Upper lobe of left lung (tissue), 6 donors: ENCODE measurements at places on chromosomes 4 and X.

GRCh38 chr4:181933471-181933870, 309.7 kb upstream of the TENM3 start:
- no peak for DNase-seq

GRCh38 chr4:97027728-97028410, 1115.4 kb downstream of the STPG2 start:
- DNase-seq, result no peak

- no peak for DNase-seq
Observed at GRCh38 chr4:140099983-140100382, 54.0 kb downstream of the MAML3 start.

GRCh38 chr4:170526471-170526870, 436.7 kb upstream of the AADAT start:
- DNase-seq, result no peak

GRCh38 chr4:144449611-144450010, 196.3 kb upstream of the HHIP start:
- no peak for DNase-seq

DNA sequence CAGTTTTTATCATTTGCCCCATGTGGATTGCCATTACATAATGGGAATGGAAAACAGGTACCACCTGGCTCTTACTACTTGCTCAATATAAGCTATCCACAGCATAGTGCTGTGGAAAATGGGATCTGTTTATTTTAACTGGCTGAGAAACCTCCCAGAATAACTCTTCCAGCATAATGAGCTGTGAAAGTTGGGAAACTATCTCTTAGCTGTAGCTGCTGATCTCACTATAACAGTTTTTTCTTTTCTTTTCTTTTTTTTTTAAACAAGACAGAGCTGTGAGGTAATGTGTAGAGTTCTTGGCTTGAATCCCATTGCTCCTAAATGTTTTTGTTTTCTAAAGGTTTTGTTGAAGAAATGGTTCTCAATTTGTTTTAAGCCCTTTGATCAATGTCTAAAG, 988.3 kb downstream of the PCDH19 start:
- DNase-seq, result no peak

GRCh38 chrX:20132666-20133065, 9.0 kb downstream of the EIF1AX start:
- no peak for DNase-seq

DNA sequence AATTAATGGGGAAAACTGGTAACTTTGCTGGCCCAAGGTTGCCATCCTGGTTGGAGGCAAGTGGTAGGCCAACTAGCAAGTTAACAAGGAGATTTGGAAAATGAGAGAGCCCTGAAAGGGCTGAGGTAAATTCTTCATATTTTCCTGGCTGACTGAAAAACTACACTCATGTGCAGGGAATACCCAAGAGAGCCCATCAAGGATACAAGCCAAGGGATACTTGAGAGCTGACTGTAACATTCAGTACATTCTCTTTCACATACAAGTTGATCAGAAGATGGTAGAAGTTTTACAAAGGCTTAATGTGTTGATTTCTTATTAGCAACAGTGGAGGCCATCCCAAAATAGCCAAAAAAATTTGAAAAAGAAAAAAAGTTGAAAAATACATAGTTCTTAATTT, 33.3 kb downstream of the IL2 start:
- no peak for DNase-seq

GRCh38 chr4:4913628-4914027, 54.2 kb downstream of the MSX1 start:
- no peak for DNase-seq

DNA sequence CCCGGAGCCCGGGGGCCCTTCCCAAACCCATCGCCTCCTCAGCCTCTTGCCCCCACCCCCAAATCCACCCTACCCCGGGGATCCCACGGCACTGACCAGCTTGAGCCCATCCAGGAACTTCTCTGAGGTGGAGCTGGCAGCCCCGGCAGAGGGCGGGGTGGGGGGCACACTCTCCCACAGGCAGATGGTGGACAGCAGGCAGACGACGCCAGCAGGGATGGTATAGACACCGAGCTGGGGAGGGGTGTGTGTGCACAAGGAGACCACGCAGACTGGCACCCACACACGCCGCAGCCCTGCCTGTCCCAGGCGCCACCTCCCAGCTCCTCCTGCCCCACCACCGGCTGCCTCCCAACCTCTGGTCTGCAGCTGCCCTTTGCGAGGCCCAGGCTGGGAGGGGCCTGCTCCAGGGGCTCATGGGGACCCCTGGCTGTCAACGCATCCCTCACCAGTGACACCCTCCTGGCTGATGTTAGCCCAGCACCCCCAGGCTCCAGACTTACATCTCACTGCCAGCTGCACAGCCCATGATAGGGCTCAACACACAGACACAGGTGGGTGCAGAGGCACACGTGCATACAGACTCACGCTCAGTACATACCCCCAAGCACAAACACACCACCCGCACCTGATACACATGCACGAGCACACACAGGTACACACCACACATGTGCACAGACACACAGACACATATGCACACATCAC, 4.2 kb downstream of the SLC49A3 start:
- DNase-seq, result no peak

- no peak for DNase-seq
Observed at GRCh38 chr4:106695501-106696262, 327.1 kb upstream of the GIMD1 start.

GRCh38 chr4:165222651-165222994, 15.3 kb downstream of the KLHL2 start:
- no peak for DNase-seq

- no peak for DNase-seq
Observed at GRCh38 chr4:164538097-164538496, 215.8 kb upstream of the SMIM31 start.

DNA sequence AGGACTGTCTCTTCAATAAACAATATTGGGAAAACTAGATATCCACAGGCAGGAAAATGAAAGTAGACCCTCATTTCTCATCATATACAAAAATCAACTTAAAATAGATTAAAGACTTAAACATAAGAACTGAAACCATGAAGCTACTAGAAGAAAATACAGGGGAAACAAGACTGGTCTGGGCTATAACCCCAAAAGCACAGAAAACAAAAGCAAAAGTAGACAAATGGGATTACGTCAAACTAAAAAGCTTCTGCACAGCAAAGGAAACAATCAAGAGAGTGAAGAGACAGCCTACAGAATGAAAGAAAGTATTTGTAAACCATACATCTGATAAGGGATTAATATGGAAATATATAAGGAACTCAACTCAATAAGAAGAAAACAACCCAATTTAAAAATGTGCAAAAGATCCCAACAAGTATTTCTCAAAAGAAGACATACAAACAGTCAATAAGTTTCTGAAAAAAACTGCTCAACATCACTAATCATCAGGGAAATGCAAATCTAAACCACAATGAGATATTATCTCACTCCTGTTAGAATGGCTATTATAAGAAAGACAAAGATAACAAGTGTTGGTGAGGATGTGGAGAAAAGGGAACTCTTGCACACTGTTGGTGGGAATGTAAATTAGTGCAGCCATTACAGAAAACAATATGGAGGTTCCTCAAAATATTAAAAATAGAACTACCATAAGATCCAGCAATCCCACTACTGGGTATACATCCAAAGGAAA, 325.3 kb upstream of the RASGEF1B start:
- no peak for DNase-seq

DNA sequence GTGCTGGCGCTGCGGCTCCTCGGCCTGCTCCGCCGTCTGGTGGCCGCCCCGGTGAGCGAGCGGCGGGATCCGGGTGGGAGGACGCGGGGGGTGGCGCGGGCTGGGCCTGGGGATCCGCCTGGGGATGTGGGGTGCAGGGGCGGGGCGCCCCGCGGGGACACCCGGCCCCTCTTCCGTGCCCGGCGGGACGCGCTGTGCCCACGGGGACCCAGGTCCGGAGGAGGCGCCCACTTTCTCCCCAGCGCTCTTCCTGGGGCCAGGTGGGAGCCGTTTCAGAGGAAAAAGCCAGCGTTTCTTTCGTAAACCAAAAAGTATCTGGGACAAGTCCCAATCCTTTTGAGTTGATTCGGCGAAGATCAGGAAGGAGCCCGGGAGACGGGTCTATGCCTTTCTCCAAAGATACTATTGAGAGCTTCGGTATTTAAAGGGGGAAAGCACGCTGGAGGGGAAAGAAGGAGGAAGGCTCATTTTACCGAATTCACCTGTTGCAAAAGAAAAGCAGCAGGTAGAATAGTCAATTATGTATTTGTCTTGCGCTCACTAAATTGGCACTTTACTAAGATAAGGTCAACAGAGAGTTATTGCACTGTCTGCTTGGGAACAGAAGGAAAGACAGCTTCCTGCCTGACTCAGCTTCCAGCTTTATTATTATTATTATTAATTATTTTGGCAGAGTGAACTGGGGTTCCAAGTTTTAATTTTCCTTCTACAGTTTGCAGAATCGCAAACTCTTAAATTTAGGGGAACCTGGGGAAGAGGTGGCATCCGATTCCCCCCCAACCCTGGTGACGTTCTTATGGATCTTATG, 81.5 kb upstream of the CD99 start:
- DNase-seq, result no peak
